Activated CD8-positive, alpha-beta memory T cell treated with anti-CD3 and anti-CD28 coated beads for 48 hours (primary cell): ENCODE measurements at places on chromosomes 16 and 17.

GRCh38 chr16:3781421-3781820 is 64.1 kb upstream of the TRAP1 start:
- DNase-seq: no peak

- no peak for DNase-seq
Observed at GRCh38 chr17:28865946-28866752, 11.3 kb downstream of the ERAL1 start.

DNA sequence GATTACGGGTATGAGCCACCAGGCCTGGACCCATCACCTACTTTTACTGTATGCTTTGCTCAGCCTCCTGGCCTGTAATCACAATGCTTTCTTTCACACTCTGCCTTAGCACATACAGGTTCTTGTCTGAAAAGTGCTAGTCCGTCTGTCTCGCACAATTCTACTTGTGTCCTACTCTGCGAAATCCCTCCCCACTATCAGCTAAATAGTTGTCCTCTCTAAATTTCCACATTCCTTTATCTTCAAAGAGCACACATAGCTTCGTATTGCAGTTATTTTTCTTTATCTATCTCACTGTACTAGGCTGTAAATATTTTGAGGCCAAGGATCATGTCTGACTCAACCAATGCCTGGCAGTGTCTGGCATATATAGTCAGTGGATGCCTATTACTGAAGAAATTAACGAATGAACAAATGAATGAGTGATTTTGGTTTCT is 38.5 kb upstream of the ETV4 start:
- no peak for DNase-seq

DNA sequence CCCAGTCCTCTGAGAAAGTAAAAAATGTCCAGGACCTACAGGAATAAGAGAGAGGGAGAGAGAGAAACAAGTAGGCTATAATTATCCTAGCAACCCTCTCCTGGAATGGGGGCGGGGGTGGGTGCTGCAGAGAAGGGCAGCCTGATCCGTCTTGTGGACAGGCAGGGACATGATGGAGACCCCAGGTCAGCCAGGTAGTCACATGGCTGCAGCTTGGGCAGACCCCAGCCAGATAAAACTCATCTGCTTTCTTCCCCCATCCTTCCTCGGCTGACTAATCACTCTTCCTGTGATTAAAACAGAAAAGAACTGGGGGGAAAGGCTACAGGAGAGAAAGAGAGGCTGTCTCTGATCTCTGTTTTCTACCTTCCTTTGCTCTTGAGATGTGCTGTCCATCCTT is 32.6 kb downstream of the COPZ2 start:
- no peak for DNase-seq

DNA sequence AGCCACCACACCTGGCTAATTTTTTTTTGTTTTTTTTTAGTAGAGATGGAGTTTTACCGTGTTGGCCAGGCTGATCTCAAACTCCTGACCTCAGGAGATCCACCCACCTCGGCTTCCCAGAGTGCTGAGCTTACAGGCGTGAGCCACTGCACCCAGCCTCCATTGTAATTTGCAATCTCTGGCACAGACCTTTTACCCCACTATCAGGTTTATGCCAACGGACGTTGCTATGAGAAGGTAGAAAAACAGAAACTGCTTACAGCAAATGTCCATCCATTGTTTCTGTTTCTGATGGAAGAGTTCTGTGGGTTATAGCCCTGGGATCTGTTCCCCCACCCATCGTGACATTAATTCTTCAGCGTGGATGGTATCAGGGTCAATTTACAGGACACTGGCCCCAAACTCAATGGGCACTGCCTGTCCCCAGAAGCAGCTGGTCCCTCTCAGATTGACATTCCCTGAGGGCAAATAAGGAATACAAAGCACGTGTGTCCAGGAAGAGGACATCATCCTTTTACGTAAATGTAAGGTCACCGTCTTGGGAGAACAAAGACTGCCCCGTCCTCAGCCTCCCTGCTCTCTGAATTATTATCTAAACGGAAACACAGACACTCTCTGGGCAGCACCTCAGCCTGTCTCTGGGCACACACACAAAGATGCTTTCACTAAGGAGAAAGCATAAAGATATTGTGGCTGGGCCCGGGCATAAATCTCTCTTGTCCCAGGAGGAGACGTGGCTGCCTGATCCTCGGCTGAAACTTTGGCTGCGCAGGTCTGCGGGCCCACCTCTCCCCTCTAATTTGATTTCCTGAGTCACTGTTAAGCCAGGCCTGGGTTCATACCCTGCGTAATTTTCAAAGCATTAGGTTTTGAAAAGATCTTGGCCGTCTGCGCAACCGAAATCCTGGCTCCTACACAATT is 5.2 kb downstream of the KCNG4 start:
- no peak for DNase-seq

- DNase-seq: peak; percentile 84
Observed at GRCh38 chr17:81484195-81484979, 28.2 kb downstream of the ACTG1 start.
